A172 (cell line): ENCODE measurements at places on chromosomes 16 and 17. TPM values are rescaled to one million over a fixed set of nuclear protein-coding genes. Genes with fewer than 3 reads are reported as not detected.

PRR11 gene
- total RNA-seq: 29.4 and 32.5 TPM in 2 replicates

NOXO1 gene
- total RNA-seq: 0.19 TPM in 1 of 2 replicates, not detected in the other

DNA sequence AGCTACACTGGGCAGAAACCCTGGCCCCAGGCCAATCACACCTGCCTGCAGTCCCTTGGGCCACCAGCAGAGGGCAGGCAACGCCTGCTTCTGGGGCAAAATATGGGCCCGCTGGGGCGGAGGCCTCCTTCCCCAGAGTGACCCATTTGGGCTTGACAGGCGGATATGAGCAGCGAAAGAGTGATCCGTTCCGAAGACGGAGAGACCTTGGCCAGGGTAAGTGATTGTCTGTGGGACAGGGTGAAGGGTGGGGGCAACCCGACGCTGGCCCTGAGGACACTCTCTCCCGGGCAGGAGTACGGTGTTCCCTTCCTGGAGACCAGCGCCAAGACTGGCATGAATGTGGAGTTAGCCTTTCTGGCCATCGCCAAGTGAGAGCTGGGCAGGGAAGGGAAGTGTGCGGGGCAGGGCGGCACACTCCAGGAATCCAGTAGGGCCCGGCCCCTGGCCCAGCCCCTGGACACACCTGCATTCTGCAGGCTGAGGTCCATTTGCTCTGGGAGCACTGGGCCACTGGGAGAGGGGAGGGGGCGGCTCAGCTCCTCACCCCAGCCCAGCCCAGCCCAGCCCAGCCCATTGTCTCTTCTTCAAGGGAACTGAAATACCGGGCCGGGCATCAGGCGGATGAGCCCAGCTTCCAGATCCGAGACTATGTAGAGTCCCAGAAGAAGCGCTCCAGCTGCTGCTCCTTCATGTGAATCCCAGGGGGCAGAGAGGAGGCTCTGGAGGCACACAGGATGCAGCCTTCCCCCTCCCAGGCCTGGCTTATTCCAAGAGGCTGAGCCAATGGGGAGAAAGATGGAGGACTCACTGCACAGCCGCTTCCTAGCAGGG is 3.5 kb upstream of the NHERF1 start:
- DNase-seq: peak; percentile 67

DNA sequence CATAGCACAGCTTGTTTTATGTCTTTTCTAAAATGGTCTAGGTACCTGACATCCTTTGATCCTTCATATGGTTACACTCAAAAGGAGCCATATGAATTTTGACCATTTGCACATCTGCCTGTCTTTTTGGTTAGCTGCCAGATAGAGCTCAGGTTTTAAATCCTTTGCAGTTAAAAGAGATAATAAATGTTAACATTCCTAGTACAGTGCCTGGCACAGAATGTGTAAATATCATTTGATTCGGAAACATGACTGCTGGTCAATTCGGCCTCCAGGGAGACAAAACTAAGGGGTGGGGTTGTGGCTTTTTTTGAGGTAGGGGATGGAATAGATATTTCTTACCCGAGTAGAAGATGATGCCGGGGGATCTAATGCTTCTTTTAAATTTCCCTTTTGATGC is 64.2 kb downstream of the FTO start:
- no peak for DNase-seq
